NCI-H526 (cell line): ENCODE measurements at places on chromosomes 11 and 22.

DNA sequence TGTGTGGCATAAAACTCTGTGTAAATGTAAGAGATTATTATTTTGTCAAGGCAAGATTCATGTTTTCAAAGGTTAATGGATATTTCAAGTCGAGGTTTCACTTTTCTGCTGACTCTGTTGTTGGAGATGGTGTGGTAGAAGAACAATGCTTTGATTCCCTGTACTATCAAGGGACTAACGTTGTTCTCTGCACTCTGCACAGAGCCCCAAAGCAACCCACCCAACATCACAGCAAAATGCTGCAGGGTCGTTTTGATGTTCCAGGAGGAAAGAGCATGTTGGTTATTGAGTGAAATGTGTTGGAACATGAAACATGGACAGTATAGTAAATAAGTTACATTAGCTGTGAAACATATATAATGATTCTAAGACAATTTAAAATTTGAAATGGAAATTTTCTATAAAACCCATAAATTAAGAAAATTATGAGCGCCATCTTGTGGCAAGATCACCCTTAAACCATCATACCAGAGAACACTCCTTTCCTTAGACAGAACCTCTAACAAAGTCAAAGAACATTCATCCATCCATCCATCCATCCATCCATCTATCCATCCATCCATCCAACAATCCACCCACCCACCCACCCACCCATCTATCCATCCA, 164.4 kb upstream of the ZBED5 start:
- DNase-seq, result no peak

DNA sequence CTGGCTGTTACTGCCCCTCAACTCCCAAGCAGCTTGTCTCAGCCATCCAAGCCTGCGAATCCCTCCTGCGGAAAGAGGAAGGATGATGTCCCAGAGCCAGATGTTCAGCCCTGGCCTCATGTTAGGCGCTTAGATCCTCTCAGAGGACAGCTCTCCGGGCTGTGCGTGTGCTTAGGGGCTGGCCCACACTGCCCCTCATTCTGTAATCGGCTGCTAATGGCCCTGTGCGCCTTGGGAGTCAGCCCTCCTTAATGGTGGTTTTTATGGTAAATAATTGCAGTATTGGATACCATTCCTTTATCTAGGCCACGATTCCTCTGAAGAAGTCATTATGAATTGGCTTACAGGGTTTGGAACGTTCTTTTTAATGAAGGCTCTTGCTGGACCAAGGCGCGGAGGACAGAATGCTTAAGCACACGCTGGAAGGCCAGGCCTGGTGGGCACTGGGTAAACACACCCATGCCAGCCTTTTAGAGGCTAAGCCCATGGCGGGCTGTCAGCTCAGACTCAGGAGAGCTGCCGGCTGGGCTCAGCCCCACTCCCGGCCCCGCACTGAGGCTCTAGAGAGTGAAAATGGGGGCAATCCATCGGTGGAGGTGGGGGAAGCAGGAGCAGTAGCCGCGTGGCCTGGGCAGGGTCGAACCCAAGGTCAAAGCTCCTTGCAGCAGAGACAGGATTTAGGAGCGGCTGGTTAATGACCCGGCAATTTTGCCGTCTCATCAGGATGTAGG, 1157.5 kb downstream of the BRD1 start:
- no peak for DNase-seq

DNA sequence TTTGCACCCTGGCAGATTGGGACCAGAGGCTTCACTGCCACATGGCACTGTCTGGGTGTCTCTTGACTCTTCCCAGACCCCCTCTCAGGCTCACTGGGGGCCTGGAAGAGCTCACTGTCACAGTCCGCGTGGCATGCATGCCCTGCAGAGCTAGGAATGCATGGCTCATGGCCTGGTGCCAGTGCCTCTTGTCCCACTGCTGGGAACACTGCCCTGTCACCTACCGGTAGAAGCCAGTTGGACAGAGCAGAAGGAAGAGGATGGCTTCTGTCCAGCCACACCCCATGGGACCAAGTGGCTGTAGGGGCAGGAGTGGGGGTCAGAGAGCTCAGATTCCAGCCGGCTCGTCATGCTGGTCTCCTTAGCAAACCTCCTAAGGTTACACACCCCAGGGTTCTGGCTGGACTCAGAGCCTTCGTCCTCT, 29.7 kb downstream of the MB start:
- DNase-seq, result no peak

DNA sequence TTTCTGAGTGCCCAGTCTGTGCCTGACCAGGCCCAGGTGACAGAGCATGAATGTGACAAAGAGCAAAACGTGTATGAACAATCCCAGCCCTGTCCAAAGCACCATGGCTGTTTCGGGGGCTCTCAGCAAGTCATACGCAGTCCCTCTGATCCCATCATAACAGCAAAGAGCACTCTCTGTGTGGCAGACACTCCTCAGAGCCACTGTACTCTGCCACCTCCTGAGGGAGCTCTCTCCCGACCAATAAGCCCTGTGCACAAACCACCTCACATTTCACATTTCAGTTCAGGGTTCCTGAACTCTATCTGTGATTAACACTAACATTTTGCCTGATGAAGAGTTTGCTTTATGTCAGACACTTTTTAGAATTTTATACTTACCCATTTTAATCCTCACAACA, 6.6 kb downstream of the DGCR2 start:
- DNase-seq, result no peak

DNA sequence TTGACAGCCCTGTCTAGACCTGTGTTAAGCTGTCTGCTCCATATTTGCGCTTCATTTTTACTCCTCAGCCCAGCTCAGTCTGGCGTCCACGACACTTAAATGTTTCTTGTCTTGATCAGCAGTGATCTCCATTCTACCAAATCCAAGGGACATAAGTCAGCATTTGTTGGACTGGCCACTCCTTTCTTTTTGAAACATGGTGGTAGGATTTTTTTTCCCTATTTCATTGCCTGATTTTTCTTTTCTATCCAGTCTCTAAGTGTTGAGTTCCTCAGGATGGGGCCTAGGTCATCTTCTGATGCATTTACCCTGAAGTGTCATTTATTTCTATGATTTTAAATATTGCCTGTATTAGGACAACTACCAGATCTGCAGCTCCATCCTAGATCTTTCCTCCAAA, 873 bp downstream of the NCAPH2 start:
- no peak for DNase-seq

- no peak for DNase-seq
These were observed 429.6 kb downstream of the INSC start for GRCh38 chr11:15544353-15544752.

DNA sequence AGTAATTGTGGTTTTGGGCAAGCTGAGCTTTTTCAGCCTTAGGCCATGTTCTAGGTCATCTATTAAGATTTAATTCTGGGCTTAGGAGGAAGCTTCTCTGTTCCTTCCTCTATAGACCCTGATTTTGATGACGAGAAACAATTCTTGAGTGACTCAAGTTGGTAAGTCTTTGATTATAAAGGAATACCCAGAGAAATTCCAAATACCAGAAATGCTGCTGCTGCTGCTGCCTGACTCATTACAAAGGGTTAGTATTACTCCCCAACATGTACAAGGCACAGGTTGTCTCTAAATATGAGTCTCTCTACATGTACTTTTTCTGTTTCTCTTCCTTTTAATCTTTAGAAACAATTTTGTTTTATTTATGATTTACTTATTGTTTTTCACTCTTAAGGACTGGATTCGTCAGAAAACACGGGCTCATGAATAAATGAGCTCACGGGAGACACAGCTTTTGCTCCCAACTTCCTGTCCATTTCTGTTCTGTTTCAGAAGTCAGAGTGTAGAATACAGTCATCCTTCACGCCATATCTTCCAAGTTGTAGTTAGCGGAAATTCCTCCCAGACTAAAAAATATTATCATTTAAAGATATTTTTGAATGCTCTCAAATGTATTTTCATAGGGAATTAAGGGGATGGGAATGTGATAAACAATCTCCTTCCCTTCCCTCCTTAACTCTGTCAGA, 31.8 kb upstream of the RBMXL2 start:
- no peak for DNase-seq

GRCh38 chr22:24339452-24339747, 68.8 kb downstream of the SPECC1L start:
- no peak for DNase-seq

- no peak for DNase-seq
These were observed 58.2 kb downstream of the COMMD9 start for GRCh38 chr11:36230779-36231699.

GRCh38 chr11:84390441-84391078, 1104.4 kb upstream of the CCDC90B start:
- DNase-seq, result peak; percentile 12

DNA sequence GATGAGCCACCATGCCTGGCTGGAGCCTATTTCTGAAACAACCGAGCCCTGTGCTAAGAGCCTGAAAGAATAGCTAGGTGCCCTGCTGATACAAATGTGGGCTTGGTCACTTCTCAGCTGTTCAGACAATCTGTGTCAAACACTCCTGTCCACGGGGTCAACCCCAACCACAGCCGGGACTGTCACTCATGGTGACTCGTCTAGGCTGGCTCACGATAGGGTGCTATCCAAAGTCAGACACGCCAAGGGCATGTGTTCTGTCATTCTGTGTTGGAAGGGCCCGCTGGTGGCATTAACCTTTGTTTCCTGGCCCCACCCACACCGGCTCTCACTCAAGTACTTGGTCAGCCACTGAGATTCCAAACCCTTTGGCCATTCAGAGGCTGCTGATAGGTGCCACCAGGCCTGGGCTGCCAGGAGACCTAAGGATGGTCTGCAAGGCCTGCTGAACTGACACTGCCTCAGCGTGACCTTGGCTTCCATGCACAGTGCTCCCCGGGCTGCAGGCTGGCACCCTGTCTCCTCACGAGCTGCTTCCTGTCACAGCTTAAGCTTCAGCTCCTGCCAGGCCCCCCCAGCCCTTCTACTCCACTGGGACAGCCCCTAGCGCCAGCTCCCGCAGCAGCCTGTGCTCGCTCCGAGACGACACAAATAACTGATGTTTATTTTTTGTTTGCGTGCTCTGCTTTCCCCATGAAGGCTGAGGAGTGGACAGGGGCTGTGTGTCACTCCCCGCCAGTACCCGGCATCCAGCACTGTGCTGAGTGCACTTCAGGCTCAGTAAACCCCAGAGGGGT, 14.2 kb upstream of the CDC42BPG start:
- DNase-seq, result no peak
